Naive thymus-derived CD4-positive, alpha-beta T cell (primary cell): ENCODE measurements at places on chromosomes 1 and 21. TPM values are rescaled to one million over a fixed set of nuclear protein-coding genes. Genes with fewer than 3 reads are reported as not detected.

GRCh38 chr1:88421997-88422396 is 262.1 kb upstream of the PKN2 start:
- no peak for DNase-seq

DNA sequence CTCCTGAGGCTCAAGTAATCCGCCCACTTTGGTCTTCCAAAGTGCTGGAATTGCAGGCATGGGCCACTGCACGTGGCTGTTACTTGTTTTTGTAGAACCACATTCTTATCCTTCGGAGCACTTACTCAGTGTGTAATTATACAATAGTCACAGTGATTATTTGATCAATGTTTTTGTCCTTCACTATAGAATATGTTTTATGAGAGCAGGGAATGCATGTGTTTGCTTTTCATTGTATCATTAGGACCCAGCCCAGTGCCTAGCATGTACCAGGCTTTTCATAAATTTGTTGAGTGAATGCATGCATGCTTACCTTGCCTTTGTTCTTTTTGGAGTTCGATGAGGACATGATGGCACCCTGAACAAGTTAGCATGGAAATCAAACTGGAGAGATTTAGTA is 5.8 kb downstream of the SZT2 start:
- DNase-seq, result no peak

FAM177B gene
- total RNA-seq, result not detected

TAS1R1 gene
- not detected for total RNA-seq

- DNase-seq, result no peak
These were observed 1.0 kb upstream of the PRMT2 start for GRCh38 chr21:46634427-46634826.

GRCh38 chr1:12556368-12556930 is 61.6 kb downstream of the DHRS3 start:
- DNase-seq, result no peak

DNA sequence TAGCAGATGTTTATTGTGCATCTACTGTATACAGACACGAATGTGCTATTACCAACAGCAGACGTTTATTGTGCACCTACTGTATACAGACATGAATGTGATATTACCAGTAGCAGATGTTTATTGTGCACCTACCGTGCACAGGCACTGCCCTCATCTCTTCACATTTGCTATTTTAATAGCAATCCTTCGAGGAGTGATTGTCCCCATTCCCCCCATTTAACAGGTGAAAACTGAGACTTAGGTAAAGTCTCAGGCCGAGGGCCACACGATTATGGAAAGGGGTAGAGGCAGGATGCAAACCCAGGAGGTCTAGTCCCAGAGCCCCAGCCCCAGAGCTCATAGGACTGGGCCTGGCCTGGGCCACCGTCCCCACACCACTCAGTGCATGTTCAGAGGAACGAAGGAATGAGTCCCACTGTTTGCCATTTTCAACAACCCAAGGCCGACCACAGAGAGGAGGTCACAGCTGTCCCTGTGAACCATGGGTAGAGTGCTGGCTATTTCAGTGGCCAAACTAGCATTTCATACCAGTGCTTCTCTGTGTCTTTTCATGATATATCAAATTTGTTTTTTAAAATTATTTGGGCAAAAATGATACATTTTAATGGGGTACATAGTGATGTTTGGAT is 114.4 kb upstream of the TMEM51 start:
- DNase-seq, result no peak

GRCh38 chr1:176820391-176821031 is 344.0 kb downstream of the ASTN1 start:
- no peak for DNase-seq
